GM06990 (cell line): ENCODE measurements at places on chromosomes 4 and X.
A peak's percentile ranks its signal among the peaks of the same experiment; 100 is the strongest.

GRCh38 chr4:175703956-175704600, 108.0 kb downstream of the GPM6A start:
- DNase-seq = no peak

DNA sequence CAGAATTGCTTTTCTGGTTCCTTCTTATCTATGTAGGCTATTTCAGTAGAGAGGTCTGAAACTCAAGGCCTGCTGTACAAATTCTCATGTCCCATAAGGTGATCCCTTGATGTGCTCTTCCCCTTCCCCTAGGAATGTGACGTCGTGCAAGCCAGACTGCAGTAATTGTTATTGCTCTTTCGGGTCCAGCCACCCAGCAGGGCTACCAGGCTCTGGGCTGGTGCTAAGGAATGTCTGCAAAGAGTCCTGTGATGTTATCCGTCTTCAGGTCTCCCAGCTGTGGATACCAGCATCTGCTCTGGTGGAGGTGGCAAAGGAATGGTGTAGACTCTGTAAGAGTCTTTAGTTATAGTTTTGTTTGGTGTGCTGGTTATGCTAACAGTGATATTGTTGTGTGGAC, 378.7 kb downstream of the C4orf33 start:
- no peak for DNase-seq

DNA sequence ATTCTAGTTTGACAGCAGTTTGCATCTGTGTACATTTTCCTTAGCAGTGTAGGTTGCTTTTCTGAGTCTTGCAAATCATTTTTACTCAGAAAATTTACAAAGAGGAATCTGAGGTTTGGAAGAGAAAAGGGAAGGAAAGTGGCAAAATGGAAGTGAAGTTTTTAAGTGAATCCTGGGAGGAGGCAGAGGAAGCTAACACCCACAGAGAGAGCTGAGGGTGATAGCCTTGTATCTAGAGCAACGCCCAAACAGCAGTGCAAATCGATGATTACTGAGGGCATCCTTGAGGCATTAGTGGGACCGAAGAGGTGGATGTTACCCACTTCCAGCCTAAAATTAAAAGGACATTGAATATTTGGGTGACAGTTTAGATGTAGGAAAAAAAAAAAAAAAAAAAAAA, 31.8 kb downstream of the KLF3 start:
- no peak for DNase-seq

- no peak for DNase-seq
These were observed 40.7 kb upstream of the GPC3 start for GRCh38 chrX:134025986-134026545.

GRCh38 chr4:58507079-58507478, 1396.9 kb upstream of the IGFBP7 start:
- no peak for DNase-seq

GRCh38 chrX:109856974-109857373, 123.9 kb upstream of the ACSL4 start:
- peak; percentile 21 for DNase-seq

DNA sequence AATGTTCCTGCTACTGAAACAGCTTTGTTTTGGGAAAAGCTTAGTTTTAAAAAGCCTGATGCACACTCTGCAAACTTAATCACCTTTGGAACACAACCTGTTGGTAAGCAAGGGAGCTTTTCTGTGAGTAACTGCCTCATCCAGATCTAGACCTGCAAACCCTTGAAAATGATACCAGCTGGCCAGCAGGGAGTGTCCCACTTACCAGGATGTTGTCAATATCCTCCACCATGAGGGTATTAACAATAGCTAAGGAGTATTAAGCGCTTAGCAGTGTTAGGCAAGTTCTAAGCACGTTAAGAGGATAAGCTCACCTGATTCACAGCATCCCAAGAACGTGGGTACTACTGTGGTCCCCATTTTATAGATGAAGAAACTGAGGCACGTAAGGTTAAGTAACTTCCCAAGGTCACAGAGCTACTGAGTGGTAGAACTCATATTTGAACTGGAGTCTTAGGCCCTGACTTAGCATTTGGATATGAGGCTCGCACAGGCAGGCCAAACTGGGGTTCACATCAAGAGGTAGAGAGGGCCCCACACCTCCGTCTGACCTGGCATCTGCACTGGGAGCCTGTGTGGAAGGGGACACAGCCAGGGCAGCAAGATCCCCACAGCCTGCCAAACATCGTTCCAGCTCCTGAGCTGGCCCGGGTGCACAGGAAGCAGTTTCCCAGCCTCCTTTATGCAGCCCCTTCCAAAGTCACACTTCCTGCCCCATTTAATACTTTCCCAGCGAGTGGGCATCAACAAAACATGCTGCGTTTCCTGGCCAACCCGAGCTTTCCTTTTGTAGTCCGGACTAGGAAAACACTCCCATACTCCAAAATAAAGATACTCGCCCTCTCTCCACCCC, 32.7 kb downstream of the IRF2 start:
- no peak for DNase-seq

DNA sequence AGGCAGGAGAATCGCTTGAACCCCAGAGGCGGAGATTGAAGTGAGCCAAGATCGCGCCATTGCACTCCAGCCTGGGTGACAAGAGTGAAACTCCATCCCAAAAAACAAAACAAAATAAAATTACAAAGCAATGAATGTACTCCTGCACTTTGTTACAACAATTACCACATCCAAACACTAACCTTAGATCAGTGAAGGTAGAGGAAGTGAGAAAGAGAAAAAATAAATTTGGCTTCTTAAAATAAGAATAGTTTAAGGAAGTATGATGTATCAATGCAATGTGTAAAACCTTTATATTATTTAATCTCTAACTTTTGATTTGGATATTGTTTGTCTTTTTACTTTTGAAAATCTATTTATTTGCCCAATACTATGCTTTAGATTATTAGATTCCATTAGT, 21.7 kb upstream of the CSN1S1 start:
- peak; percentile 23 for DNase-seq

- no peak for DNase-seq
These were observed 3.4 kb downstream of the CLCN4 start for GRCh38 chrX:10160211-10160610.

DNA sequence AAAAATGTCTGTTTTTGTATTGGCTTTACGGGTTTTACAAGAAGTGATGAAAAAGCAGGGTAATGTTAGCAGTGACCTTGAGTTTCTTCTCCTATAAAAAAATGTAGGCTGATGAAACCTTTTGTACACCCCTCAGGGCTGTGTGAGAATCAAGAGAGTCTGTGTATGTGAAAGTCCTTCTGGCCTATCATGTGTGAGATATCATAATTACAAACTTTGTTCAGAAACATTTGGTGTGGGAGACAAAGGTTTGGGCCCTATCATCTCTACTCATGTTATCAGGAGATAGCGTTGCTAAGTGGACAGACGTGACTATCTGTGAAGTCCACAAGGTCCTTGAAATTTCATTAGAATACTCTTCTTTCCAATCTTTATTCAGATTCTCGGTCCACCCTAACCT, 170.6 kb upstream of the HAND2 start:
- DNase-seq = no peak

GRCh38 chr4:148341980-148342800, 100.0 kb downstream of the NR3C2 start:
- no peak for DNase-seq

GRCh38 chr4:189420572-189420971, 520.1 kb upstream of the FRG1 start:
- no peak for DNase-seq

GRCh38 chrX:638482-639131, 8.0 kb downstream of the SHOX start:
- no peak for DNase-seq

DNA sequence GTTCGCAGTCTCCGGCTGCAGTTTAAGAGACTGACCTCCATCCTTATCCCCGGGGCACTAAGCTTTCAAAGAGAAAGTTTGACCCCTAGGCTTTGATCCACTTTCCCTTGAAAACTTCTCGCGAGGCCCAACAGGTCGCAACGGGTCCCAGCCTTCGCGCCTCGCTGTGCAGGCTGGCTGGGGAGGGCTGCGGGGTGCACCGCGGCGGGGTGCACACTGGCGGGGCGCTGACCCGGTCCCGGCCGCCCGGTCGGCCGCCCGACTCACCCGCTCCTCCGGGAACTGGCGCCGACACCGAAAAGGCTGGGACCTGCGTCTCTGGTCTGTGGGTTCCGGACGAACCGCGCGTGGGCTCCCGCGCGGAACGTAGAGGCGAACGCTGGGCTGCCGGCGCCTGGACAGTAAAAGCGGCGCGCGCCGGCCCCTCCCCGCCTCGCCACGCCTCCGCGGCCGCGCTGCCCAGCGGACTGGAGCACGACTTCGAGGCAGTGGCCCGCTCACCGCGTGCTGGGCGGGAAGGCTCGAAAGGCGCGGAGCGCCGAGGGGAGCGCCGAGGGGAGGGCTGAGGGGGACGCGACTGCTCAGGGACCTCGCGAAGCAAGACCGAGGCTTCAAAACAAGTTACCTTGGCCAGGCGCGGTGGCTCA, at the start of gene TAF7L:
Gene TAF7L, minus strand, starts transcription at position 378 of the 647 bp plus-strand sequence. CDS start 3,791 bp downstream, outside the sequence.
- no peak for DNase-seq

- DNase-seq = no peak
These were observed 30.4 kb downstream of the CFAP299 start for GRCh38 chr4:80365928-80366327.

DNA sequence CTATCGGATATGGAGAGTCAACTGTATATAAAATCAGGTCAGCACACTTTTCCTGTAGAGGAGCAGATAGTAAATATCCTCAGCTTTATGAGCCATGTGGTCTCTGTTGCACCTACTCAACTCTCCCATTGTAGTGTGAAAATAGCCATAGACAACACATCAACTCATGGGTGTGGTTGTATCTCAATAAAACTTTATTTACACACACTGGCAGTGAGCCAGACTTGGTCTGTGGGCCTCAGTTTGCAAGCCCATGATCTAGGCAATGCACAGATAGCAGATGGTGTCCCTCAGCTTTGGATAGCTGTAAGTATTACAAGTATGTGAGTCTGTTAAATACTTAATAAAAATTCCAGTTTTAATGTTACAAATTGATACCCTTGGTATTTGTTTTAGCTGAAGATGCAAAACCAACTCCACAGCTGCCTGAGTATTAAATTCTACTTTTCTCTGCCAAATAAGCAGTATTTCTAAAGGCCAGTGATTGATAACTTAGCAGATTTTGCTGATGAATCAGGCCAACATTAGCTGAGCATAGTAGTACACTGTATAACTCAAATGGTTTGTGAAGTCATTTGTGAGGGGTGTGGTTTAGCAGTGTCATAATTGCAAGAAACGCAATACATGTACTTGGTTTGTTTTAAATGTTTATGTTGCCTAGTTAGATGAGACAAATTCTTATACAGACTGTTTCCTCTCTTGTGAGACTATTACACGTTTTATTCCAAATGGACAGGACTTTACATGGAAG, 87.3 kb downstream of the GPR143 start:
- no peak for DNase-seq

DNA sequence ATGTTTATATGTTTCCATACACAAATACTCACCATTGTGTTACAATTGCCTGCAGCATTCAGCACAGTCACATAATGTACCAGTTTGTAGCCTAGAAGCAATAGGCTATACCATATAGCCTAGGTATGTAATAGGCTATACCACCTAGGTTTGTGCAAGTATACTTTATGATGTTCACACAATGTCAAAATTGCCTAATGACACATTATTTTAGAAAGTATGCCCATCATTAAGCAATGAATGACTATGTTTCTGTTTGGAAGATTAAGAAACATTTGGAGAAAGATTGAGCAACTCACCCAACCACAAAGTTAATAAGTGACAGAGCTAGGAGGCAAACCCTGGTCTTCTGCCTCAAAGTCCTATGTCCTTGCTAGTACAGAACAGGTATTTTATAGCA, 96.8 kb upstream of the GRIA3 start:
- no peak for DNase-seq

DNA sequence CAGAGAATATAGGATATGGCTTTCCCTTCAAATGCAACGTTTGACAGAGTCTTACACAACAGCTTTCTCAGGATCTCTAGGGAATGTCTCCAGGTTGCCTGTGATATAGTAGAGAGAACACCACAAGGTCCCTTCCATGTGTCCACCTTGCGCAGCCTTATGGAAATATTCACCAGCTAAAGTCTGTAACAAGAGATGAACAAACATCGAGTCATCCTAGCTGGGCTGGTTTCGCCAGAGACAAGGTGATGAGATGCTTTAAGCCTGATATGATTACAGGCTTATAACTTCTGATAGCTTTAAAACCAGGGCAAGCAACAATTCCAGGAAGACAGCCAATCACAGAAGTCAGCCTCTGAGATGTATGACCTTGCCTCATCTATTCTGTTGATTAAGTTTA, 83.8 kb downstream of the SEL1L3 start:
- DNase-seq = no peak

DNA sequence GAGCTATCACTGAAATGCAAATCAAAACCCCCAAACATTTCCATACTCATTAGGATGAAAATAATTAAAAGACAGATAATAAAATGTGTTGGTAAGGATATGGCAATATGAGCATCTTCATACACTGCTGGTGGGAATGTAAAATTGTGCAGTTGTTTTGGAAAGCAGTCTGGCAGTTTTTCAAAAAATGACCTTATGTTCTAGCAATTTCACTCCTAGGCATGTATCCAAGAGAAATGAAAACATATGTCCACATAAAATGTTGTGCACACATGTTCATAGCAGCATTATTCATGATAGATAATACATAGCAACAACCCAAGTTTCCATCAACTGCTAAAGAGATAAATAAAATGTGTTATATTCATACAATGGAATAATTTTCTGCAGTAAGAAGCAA, 14.8 kb upstream of the GPRASP2 start:
- DNase-seq = no peak

- DNase-seq = no peak
These were observed 155.2 kb upstream of the GALNT7 start for GRCh38 chr4:173013232-173013930.

DNA sequence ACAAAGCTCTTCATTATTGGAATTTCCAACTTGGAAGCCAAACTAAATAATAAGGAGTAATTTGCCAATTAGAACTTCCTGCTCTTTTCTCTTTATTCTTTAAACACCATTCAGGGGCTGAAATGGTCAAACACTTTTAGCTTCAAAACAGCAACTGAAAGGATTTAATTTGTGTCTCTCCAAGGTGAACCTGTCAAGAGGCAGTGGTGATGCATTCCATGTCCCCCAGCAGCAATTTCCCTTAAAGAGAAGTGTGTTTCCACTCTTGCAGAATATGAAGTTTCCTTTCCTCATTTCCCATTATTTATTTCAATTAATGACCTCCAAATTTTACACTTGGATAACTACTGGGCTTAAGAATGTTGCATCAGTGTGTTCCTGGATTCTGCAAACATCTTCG, 156.0 kb downstream of the COL25A1 start:
- DNase-seq = no peak

- DNase-seq = no peak
These were observed 22.3 kb downstream of the CTBP1 start for GRCh38 chr4:1226598-1226997.

GRCh38 chr4:25001509-25001908, 29.2 kb downstream of the LGI2 start:
- DNase-seq = no peak

GRCh38 chr4:189177130-189177529, 763.5 kb upstream of the FRG1 start:
- no peak for DNase-seq

- DNase-seq = no peak
These were observed 291.6 kb upstream of the HS3ST1 start for GRCh38 chr4:11720292-11720691.
